KG1 (cell line): ENCODE measurements at places on chromosomes 3 and 15.
A peak's percentile ranks its signal among the peaks of the same experiment; 100 is the strongest.

DNA sequence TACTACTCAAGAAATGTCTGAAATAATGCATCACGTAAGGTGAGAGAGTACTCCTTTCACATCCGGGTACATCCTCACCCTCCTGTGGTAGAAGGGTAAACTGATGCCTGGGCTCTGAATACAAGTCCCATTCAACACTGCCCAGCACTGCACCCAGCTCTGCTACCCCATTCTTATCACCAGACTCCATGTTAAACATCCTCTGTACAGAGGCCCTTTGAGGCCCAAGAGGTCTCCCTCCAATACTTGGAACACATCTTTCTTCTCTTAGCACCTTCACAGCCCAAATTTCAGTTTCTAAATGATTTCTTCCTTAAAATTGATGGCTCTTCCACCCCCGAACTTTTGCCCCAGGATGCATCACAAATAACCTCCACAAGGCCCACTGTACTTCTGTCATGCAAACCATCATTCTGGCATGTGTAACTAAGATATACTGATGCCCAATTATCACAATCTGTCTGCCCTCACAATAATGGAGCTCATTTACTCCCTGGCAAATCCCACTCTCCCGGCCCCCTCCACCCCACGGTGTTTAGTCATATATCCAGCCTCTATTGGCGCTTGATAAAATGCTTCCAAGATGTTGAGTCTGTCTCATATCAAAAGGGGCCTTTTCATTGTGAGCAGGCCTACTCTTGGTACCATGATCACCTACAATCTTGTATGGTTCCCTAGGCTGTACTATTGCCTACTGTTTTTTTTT lies 12.6 kb upstream of the GPX1 start:
- no peak for DNase-seq

- peak; percentile 42 for DNase-seq
These were observed 204.0 kb upstream of the NANOGP8 start for GRCh38 chr15:35289024-35289617.

GRCh38 chr3:179027326-179027900 lies 44.2 kb downstream of the ZMAT3 start:
- DNase-seq: no peak

DNA sequence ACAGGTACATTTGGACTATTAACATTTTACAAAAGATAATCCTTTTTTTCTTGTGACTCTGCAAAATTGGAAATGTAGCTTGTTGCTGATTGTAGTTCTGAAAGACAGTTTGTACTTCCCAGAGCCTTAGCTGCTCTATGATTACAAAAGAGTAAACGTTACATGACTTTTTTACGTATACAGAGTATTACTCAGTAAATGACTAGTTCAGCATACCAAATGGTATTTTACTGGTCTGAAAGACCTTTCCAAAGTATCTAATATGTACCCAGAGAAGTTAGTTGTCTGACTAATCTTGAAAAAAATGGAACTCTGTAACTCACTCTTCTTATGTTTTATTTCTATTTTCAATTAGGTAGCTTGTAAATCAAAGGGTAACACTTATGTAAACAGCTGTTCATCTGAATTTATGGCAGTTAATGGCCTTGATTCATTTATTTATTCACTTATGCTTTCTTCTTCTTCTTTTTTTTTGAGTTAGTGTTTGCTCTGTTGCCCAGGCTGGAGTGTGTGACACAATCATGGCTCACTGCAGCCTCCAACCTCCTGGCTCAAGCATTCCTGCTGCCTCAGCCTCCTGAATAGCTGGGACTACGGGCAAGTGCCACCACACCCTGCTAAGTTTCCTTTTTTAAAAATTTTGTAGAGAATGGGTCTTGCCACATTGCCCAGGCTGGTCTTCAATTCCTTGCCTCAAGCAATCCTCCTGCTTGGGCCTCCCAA lies 151.7 kb downstream of the C3orf38 start:
- no peak for DNase-seq

DNA sequence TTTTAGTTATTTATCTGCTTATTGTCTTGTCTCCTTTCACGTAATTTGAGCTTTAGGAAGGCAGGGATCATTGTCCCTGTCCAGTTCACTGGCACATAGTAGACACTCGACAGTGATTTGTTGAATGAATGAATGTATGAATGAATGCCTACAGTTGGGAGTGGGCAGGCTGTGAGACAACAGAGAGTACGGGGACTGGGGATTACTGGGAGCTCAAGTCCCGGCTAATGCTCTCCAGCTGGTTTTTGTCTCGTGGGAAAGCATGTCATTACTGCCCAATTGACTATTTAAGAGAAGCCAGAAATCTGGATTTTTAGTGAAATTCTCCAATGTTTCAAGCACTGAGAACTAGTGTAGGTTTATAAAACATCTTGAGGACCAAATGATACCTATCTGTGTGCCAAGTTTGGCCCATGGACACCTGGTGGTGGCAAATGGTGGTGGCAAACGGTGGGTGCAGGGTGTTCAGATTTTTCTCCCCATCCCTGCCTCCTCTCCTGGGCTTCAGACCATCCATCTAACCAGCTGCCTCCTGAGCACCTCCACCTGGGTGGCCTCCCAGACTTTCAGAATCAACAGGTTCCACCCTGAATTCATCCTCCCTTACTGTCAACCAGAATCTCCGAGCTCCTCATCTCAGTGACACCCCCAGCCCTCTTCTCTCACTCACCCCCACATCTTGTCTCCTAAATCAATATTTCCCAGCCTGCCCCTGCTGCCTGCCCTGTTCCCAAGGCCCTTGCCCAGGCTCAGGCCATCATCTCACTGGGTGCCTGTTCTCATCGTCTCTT lies 36.2 kb upstream of the TRH start:
- DNase-seq: no peak
